ENCODE measurements at places on chromosomes 5 and 9.
A peak's percentile ranks its signal among the peaks of the same experiment; 100 is the strongest.

DNA sequence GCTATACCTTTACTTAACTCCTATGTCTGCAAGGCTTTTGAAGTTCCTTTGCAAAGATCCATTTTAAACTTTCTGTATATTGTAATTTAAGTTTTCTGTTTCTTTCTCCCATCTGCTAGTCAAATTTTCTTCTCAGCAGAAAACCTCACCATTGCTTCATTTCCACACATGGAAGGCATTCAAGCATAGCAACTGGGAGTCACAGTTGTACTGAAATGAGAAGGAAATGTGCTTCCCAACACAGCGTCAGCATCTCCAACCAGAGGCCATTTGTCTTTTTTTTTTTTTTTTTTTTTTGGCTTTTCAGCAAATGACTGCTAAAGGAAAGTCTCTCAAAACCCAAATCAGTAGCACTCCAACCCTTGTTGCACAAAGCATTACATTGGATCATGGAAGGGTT, 92.5 kb downstream of the RAB3C start:
- no peak for DNase-seq

DNA sequence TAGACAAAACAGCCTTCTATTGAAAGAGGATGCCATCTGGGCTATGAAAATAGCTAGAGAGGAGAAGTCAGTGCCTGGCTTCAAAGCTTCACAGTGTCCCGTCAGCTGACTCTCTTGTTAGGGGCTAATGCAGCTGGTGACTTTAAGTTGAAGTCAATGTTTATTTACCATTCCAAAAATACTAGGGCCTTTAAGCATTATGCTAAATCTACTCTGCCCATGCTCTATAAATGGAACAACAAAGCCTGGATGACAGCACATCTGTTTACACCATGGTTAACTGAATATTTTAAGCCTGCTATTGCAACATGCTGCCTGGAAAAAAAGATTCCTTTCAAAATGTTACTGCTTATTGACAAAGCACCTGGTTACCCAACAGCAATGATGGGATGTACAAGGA, 309.1 kb downstream of the NTRK2 start:
- DNase-seq, result no peak

DNA sequence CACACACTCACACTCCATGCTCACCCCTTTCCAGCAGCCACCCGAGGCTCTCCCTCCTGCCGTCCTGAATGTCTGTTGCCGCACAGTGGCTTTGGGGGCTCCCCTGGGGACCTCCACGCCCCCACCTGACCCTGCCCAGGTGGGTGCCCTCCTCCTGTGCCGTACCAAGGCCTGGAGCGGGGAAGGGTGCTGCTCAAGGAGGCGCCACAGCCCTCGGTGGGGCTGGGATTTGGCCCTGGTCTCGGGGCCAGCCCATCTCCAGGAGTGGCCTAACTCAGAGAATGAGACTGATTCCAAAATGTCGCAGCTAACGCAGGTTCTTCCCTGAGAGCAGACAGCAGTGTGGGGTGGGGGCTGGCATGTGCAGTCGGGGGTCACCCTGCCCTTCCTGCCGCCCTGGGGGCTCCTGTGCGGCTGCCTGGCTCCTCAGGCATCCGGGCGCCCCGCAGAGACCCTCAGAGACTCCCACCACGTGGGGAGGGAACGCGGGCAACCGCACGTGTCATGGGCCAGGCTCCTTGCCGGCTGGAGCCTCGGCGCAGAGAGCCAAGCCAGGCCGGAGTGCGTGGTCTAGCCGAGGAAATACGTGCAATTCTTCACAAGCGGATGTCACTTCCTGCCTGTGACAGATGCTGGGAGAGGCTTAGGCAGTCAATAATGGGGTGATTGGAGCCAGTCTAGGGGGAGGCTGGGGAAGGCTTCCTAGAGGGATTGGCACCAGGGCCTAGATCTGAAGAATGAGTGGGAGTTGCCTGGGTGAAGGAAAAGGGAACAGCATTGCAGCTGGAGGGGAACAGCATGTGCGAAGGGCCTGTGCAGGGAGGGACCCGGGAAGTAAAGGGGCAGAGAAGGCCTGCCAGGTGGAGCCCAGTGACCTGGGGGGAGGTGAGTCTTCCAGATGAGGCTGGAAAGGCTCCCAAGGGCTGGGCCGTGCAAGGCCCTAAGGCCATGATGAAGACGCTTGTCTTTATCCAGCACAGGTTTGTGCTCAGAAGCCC, 44.1 kb downstream of the C9orf50 start:
- peak; percentile 74 for DNase-seq

DNA sequence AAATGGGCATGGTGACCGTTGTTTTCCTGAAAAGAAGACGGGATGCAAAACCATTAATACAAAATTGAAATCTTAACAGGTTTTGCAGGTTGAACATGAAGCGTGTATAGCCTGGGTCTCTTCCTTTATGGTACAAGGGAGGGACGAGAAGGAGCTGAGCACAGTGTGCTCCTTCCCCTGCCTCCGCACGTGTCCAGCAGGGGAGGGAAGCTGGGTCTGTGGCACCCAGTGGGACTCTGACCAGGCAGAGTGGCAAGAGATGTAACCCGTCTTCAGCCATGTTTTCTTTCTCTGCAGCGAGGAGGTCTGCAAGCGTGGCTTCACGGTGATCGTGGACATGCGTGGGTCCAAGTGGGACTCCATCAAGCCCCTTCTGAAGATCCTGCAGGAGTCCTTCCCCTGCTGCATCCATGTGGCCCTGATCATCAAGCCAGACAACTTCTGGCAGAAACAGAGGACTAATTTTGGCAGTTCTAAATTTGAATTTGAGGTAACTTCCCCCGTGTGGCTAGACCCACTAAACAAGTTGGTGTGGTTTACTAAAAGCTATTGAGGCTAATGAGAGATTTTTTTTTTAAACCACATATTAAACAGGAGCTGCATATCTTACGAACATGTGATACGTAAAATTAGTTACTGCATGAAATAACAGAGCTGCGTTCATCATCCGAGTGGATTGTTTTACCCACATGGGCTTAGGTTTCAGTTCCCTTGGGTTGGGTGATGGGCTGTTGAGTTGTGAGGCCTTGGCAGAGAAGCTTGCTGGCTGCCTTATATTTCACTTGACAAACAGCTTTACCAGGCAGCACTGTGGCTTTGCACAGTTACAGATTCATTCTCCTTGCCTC, 143.7 kb downstream of the TRIO start:
- DNase-seq, result no peak

Measured in IMR-90 (cell line).